Foreskin fibroblast (primary cell): ENCODE measurements at places on chromosomes 12 and 14.

DNA sequence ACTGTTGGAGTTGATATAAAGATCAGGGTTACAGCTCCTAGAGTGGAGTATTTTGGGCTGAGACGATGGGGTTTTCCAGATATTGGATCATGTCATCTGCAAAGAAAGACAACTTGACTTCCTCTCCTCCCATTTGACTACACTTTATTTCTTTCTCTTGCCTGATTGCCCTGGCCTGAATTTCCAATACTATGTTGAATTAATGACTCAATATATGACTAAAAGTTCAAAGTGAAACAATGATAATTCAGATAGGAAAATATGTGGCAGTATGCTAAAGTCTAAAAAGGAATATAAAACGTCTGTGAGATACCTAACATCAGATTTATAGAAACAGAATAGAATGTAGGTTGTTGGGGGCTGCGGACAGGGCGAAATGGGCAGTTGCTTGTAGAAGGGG, 72.2 kb downstream of the BHLHE41 start:
- DNase-seq: no peak

- DNase-seq: no peak
Observed at GRCh38 chr12:57046086-57046791, 3.7 kb downstream of the MYO1A start.

GRCh38 chr14:45136399-45136798, 669 bp downstream of the FANCM start:
- no peak for DNase-seq

GRCh38 chr12:7303230-7303629, 642 bp upstream of the ACSM4 start:
- peak; percentile 2 for DNase-seq

- DNase-seq: peak; percentile 67
Observed at GRCh38 chr12:84585776-84586395, 326.7 kb downstream of the SLC6A15 start.

GRCh38 chr14:27223906-27224305, 626.1 kb upstream of the NOVA1 start:
- no peak for DNase-seq

DNA sequence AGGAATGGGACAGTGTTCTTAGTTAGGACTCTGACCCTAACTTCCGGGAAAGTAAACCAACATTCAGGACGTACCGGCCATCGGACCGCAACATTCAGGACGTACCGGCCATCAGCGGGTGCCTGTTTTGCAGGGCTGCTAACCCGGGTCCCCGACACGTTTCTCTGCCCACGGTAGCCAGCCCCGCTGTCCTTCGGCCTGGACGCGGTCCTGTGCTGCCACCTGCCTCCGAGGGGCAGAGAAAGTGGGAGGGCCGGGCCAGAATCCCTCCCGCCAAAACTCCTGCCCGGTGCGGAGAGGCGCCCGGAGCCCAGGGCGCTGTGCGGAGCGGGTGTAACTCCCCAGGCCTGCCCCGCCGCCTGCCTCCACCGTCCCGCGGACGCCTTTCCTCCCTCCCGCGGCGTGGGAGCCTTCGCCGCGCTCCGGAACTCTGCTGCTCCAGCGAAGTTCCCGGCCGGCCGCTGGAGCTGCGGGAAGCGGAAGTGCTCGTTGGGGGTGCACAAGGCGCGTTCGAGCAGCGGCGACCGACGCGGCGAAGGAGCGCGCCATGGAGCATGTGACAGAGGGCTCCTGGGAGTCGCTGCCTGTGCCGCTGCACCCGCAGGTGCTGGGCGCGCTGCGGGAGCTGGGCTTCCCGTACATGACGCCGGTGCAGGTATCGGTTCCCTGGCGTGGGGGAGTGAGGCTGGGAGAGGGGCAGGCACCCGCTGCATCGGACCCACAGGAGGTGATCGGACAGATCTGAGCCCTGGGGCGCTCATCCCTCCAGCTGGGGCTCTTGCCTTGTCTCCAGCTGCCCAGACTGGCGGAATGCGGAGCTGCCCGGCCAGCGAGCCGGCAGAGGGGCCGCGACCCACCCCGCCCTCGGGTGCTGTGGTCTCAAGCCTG, at the start of gene DDX55:
Gene DDX55, plus strand, starts transcription at position 498 of the 888 bp plus-strand sequence. Its CDS starts 50 bp downstream, at position 548.
- DNase-seq: peak; percentile 80

DNA sequence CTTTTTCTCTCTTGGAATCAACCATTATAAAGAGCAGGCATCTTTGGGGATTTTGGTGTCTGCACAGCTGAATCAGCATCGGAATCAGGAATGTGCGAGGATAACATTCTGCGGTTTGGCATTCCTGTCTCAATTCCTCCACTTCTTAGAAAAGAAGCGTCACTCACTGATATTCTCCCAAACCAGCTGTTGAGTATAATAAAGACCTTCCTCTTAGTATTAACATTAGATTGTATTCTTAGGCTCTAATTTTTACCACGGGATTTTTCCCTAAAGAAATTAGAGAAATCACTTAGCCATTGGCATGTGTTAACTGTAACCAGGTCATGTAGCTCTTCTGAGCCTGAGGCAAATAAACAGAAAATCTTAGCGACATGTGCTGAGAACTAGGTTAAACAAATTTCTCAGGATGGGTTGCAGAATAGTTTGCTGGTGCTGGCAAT, 128.7 kb downstream of the TMX1 start:
- DNase-seq: peak; percentile 93

- DNase-seq: no peak
Observed at GRCh38 chr14:30725763-30726162, 103.6 kb downstream of the SCFD1 start.

DNA sequence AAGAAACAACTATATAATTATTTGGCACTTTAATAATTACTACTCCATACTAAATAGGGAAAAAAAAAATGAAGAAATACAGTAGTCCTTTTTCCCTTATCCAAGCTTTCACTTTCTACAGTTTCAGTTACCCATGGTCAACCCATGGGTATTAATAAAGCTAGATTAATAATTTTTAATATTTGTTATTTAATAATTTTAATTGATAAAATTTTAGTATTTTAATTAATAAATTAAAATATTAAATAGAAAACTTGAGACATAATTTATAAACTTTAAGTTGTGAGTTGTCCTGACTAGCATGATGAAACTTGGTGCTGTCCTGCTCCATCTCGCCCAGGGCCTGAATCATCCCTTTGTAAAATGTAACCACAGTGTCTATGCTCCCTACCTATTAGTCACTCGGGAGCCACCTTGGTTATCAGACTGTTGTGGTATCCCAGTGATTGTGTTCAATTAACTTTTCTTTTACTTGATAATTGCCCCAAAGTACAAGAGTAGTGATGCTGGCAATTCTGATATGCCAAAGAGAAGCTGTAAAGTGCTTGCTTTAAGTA, 71.8 kb downstream of the PAWR start:
- peak; percentile 57 for DNase-seq

- DNase-seq: no peak
Observed at GRCh38 chr12:29563636-29564035, 66.2 kb upstream of the OVCH1 start.

- DNase-seq: no peak
Observed at GRCh38 chr14:58821421-58821820, 183.7 kb downstream of the DACT1 start.
